PC-9 (cell line): ENCODE measurements at places on chromosomes 7 and 10. TPM values are rescaled to one million over a fixed set of nuclear protein-coding genes. Genes with fewer than 3 reads are reported as not detected.

GRCh38 chr7:832167-832967 is at the start of gene SUN1:
Gene SUN1 (plus strand): TSS chr7:832476. CDS start chr7:832525, 49 bp downstream.
- H3K4me1 ChIP-seq: peaks cover 57% of the 10 kb centered on the region
- DNase-seq: peak; percentile 96
- no peaks in the 10 kb centered on the region for H3K27me3 ChIP-seq
- H3K27ac ChIP-seq: peak within 1 kb of the TSS; percentile 97
- H3K4me3 ChIP-seq: peak within 1 kb of the TSS; percentile 46

DNA sequence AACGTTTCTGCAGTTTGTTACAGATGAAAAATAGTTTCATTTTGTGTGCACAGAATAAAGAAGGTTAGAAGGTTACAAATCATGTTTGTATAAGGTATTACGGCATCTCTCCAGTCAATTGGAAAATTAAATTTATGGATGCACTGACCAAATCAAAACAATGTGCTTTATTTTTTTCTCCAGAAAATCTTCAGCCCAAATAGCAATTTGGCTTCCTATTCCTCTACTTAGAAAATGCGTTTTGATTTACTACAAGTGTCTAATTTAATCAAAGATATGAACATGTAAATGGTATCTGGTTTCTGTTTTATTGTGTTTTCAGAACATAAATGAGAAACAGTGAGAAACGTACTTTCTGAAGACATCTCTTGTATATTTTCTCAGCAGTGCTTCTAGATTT is 63.4 kb downstream of the AGMO start:
- H3K4me3 ChIP-seq: no peak overlapping the region
- DNase-seq: no peak
- H3K4me1 ChIP-seq: no peaks in the 10 kb centered on the region
- H3K27me3 ChIP-seq: no peaks in the 10 kb centered on the region

GRCh38 chr10:119401671-119402395 is 140.7 kb downstream of the RGS10 start:
- no peaks in the 10 kb centered on the region for H3K4me1 ChIP-seq
- peak; percentile 25 for DNase-seq
- no peaks in the 10 kb centered on the region for H3K27me3 ChIP-seq

DNA sequence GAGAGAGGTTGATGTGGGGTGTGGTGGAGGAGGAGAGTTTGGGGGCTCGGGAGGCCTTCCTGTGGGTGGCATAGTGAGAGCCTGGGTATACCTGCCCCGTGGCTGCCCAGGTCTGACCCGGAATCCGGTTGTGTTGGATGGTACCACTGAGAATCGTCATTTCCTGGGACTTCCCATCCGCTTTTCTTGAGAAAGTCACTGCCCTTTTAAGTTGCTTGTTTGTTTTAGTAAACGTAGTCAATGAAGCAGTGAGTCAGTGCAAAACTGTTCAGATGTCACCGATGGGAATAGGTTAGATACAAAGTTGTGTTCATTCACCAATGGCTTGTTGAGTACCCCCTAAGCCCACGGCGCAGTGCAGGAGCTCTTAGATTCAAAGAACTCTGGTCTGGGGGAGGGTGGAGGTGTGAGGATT is 285.8 kb downstream of the CAMK1D start:
- H3K27me3 ChIP-seq: no peaks in the 10 kb centered on the region
- no peak overlapping the region for H3K27ac ChIP-seq
- H3K36me3 ChIP-seq: no peaks in the 10 kb centered on the region
- no peak overlapping the region for H3K4me3 ChIP-seq

- DNase-seq: no peak
- no peak overlapping the region for H3K27ac ChIP-seq
These were observed 34.6 kb upstream of the HECW1 start for GRCh38 chr7:43077732-43078391.

DNA sequence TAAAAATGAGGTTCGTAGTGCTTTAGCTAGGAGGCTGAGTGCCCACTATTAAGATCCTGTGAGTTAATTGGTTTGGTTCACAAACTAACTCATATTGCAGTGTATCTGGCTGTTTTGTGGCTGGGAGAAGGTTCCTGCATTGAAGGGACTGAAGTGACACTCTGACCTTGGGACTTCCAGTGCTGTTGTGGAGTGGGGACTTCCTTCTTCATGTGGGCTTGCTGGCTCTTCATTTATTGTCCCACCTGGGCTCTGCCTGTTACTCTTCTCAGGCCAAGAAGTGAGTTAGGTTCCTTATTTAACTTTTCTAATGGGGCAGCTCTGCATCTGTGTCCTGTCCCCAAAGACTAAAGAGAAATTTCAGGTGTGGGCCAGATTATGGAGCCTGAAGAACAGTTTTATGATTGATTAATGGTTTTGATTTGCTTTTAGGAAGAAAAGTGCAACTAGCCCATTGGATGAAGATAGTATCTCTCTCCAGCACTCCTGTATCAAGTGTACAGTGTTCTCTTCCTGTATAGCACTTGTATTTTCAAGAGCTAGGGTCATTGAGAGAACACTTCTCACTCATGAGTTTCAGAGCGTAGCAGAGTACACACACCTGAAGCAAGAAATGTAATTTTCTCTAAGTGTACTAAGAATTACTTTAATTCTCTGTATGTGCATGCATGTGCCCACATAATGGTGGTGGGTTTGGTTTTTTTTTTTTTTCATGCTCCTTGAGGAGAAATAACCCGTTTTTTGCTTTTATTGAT is 54.8 kb downstream of the AUTS2 start:
- H3K4me1 ChIP-seq: no peaks in the 10 kb centered on the region
- no peak overlapping the region for H3K27ac ChIP-seq
- H3K27me3 ChIP-seq: no peaks in the 10 kb centered on the region
- no peak for DNase-seq
- H3K36me3 ChIP-seq: no peaks in the 10 kb centered on the region
- H3K4me3 ChIP-seq: no peak overlapping the region

DNA sequence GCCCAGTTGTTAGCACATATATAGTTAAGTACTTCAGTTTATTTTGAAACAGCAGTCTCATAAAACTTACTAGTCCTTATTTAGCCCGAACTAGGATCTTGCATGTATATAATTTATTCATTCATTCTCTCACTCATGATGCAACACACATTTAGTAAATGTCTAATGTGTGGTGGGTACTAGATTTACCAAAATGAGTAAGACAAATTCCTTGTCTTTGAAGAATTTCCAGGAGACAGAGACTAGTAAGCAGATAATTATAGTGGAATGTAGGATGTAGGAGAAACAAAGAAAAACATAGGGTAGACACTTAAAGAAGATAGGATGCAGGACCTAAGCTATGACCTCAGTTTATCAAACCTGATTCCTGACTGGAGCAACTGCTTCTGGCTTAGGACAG is 120.2 kb upstream of the AMPH start:
- no peak overlapping the region for H3K27ac ChIP-seq
- no peaks in the 10 kb centered on the region for H3K4me1 ChIP-seq
- H3K27me3 ChIP-seq: no peaks in the 10 kb centered on the region
- H3K4me3 ChIP-seq: no peak overlapping the region

- H3K4me1 ChIP-seq: peaks cover 4% of the 10 kb centered on the region; the same call in 1 of the 2 replicates
- H3K27ac ChIP-seq: no peak overlapping the region
- DNase-seq: peak; percentile 67
- peak overlapping the region; percentile 24; the same call in 1 of the 2 replicates for H3K4me3 ChIP-seq
- no peaks in the 10 kb centered on the region for H3K27me3 ChIP-seq
- H3K36me3 ChIP-seq: no peaks in the 10 kb centered on the region
These were observed 11.3 kb upstream of the KAZALD1 start for GRCh38 chr10:101050208-101051069.

DNA sequence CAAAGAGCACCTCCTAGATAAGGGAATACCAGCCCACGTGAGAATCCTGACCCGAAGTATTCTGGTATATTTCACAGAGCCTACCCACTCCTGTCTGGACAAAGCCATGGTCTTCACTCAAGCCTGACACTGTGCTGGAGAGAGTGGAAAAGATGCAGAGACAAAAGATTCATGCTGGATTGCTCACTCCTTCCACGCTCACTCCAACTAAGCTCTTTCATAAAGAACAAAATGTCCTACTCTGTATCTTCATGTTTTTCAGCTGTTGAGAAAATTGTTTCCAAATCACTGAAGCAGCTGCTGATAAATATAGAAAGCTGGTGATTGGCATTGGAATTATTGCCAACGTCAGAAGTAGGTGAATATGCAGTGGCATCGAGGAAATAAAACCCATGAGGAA is 106.0 kb downstream of the ABLIM1 start:
- no peaks in the 10 kb centered on the region for H3K27me3 ChIP-seq
- H3K27ac ChIP-seq: no peak overlapping the region
- DNase-seq: no peak
- H3K4me1 ChIP-seq: no peaks in the 10 kb centered on the region

- DNase-seq: no peak
- no peaks in the 10 kb centered on the region for H3K27me3 ChIP-seq
- no peaks in the 10 kb centered on the region for H3K4me1 ChIP-seq
- H3K4me3 ChIP-seq: no peak overlapping the region
- no peak overlapping the region for H3K27ac ChIP-seq
These were observed 6.4 kb downstream of the TAS2R41 start for GRCh38 chr7:143484119-143484518.

DNA sequence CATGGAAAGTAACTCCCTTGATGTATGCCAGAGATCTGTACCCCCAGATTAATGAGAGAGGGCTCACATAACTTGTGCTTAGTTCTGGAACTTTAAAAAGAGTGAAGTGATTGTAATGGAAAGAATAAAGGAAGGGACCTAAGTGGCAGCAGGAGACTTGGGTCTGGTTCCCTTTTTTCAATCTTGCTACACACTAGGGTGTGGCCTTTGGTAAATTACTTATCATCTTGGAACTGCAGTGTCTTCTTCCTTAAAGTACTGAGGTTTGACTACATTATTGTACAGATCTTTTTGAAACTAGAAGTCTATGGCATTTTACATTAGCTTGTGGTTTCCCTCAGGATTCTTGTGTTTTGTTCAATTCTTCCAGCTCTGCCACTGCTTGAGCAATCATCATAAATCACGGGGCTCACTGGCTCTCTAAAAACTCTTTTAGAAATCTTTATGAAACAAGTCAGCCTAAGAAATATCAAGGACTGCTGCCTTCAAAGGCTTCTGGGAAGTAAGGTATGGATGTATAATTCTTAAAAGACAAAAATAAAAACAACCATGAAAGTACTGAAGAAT is 22.5 kb upstream of the CHRM2 start:
- no peak for DNase-seq
- H3K27me3 ChIP-seq: no peaks in the 10 kb centered on the region
- no peak overlapping the region for H3K4me3 ChIP-seq
- no peaks in the 10 kb centered on the region for H3K36me3 ChIP-seq
- H3K27ac ChIP-seq: no peak overlapping the region
- no peaks in the 10 kb centered on the region for H3K4me1 ChIP-seq

- no peaks in the 10 kb centered on the region for H3K27me3 ChIP-seq
- no peaks in the 10 kb centered on the region for H3K36me3 ChIP-seq
- H3K4me3 ChIP-seq: no peak overlapping the region
These were observed 21.3 kb upstream of the ELN start for GRCh38 chr7:74006451-74007241.

GRCh38 chr7:69859342-69859741 is 261.1 kb downstream of the AUTS2 start:
- no peak for DNase-seq
- H3K4me3 ChIP-seq: no peak overlapping the region
- H3K27me3 ChIP-seq: no peaks in the 10 kb centered on the region
- no peaks in the 10 kb centered on the region for H3K4me1 ChIP-seq

Gene RNF133
- 0.41 and 0.55 TPM in 2 replicates for total RNA-seq

Gene OLAH
- total RNA-seq: not detected in 2 replicates
